Epithelial cell of prostate (primary cell): ENCODE measurements at places on chromosomes 2 and 18.

DNA sequence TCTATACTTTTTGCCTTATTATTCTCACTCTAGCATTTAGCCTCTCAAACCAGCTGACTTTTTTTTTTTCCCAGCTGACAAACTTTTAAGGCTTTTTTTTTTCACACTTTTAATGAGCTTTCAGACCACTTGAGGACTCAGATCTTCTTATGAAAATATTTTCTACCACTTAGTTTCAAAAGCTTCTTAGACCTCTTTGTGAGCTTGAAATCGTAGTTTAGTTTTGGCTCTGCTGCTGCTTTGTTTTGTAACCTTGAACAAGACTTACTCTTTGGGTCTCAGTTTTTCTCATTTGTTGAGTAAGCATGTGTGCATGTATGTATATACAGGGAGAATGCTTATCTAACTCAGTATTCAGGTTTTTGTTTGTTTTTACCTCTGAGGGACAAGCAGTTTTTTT, 3.5 kb downstream of the NBEAL1 start:
- no peak for DNase-seq

DNA sequence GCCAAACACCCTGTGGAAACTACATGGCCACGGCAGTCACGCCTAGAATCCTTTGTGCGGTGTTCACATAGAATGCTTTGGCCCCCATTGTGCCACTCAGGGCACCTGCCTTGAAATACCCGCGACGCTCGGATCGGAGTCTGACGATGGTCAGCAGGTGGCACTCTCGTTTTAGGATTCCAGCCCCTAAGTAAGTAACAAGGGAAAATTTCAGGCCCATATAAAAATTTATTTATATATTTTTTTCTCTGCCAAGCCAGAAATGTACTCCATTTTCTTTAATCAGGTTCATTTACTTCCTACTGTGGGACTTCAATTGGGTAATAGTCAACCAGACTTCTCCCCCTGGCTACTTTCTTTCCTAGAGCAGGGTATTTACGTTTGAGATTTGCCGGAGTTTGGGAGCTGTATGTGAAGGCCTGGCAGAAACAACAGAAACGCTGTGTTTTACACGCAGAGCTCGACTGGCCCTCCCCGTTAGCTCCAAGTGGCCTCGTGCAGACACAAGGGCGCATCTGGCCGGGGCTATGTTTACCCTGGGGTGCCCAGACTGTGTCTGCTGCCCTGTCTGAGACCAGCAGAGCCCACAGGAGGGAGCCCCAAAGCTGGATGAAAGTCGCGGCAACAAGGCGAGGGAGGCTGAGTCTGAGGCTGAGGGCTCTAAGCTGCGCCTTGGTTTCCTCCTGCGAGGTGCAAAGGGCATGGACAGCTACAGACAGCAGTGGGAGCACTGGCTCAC, 41.6 kb downstream of the LRRC30 start:
- DNase-seq: peak; percentile 29

DNA sequence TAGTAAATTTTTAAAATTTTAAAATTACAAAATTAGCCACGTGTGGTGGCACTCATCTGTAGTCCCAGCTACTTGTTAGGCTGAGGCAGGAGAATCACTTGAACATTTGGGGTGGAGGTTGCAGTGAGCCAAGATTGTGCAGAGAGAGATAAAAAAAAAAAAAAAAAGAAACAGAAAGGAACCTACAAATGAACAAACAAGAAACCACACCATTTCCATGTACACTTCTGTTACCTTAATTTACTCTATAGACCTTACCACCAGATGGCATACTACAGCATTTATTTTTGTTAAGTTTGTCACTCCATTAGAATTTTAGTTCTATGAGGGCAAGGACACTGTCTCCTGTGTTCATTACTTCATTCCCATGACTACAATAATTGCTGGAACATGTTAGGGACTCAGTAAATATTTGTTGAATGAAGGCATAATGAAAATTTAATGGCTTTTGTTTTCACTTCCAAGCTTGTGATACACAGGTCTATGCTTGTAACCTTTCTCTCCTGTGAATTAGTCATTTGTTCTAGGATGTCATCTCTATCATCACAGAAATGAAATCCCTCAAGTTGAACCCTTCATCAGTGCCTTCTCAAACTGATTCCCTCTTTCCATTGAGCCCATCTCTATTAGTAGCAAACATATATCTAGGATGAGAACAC, 76.0 kb downstream of the ARHGAP15 start:
- DNase-seq: peak; percentile 64

DNA sequence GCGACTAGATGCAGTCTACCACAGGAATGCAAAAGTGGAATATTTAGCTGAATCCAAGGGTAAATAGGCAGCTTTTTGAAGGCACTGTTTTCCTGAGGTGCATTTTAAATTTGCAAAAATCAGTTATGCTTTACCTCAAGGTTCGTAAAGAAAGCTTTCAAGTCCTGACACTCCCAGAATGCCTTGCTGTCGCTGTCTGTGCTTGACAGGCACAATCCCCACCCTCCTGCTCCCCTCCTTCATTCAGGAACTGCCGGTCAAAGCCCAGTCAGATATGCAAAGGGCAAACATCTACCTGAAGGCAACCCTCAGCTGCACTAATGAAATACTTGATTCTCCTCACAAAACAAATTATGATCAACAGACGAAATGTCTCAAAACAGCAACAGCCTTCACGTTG, 97.4 kb upstream of the DDX18 start:
- no peak for DNase-seq

- DNase-seq: no peak
These were observed 11.8 kb downstream of the RASGRP3 start for GRCh38 chr2:33488178-33488690.

- no peak for DNase-seq
These were observed 127.6 kb upstream of the NPAS2 start for GRCh38 chr2:100692381-100692780.

- peak; percentile 62 for DNase-seq
These were observed 32.6 kb upstream of the BCL11A start for GRCh38 chr2:60586081-60586480.

GRCh38 chr2:203786549-203787351, 80.3 kb downstream of the CD28 start:
- DNase-seq: no peak

GRCh38 chr2:219451661-219452360, 17.2 kb downstream of the SPEG start:
- DNase-seq: no peak

DNA sequence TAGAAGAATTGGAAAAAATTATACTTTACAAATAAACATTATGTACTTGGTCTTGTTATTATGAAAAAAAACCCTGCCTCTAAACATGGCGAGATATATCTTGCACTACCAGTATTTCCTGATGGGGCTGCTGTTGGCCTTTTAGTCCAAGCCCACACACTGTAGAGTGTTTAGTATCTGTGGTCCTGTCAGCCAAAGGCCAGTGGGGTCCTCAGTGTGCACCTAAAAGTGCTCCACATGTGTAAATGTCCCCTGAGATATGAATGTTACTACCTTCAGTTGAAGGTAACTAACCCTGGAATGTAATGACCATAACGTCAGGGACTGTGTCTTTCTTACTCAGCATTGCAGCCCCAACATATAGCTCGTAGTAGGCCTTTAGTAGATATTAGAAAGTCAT, 71.1 kb upstream of the HK2 start:
- no peak for DNase-seq

DNA sequence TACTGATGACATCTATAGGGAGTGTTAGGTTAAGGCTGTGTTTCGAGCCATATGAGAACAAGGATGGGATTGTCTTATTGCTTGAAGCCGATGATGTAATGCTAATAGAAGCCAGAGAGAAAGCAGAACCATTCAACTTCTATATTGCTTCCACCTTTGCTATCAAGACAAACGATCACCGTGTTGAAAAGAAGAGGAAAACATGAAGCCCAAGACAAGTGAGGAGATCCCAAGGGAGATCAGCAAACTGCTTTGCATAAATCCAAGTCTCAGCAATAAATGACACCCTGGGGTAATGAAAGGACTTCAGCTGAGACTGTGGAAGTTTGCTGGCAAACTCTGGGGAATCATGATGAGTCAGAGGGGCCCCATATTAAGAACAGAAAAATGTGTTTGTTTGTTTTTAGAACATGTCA, 206.2 kb downstream of the NCKAP5 start:
- peak; percentile 55 for DNase-seq

GRCh38 chr18:54806526-54806925, 21.8 kb upstream of the RAB27B start:
- no peak for DNase-seq

GRCh38 chr2:100013892-100014677, 128.3 kb downstream of the AFF3 start:
- DNase-seq: peak; percentile 16

DNA sequence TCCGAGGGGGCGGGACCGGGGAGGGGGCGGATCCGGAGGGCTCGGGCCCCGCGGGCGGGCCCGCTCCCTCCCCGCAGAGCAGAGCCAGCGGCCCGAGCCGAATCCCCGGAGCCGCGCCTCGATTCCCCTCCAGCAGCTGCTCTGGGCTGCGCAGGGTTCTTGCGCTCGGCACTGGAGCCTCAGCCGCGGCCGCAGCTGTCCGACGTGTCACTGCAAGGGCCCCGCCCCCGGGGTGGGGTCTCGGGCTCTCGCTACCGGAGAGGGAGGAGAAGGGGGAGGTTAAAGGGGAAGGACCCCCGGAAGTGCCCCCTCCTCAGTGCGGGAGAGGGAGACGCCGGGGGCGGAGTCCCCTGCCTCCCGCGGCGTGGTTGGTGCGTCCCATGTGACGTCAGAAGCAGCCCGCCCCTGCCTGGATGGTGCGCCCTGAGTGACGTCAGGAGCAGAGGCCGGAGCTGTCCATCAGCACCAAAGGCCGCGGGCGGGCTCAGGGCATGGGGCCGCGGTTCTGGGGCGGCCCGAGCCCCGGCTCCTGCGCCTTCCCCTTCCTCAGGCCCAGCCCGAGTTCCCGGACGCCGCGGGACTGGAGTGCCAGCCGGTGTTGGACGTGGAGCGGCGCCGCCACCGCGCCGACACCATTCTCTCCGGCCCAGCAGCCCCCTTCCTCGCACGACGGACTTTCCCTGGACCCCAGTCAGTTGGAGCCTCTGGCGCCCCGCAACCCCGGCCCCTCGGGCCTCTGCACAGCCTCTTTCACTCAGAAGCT, at the start of the genes CHPF and TMEM198:
Gene CHPF (minus strand): TSS at position 214 of the 763 bp plus-strand sequence. CDS start 271 bp downstream, outside the sequence.
Gene TMEM198 (plus strand): TSS at position 433 of the 763 bp plus-strand sequence. CDS start 700 bp downstream, outside the sequence.
- peak; percentile 90 for DNase-seq

DNA sequence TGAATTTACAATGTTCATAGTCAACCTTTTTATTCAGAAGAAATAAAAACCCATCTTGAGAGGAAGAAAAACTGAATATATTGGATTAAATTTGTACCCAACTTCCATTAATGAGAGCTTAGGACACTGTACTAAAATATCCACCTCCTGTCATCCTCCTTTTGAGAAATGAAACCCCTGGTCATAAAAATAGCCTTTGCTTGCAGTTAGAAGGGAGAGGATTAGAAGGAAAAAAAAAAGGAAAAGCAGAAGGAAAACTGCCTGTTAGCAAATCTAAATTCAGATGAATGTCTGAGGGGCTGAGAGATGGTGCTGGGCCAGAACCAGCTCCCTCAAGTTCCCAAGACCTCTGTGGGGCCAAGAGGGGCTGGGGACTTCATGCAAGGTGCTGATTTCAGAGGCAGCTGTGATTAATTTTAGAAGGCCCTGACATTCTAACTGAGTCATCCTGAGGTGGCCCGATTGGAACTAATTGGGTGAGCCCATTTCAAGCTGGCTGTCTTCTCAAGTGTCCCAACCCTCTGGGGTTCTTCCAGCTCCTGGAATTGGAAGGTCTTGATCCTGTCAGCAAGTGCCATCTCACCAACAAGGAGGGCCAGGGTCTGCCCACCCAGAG, 38.4 kb upstream of the BIN1 start:
- DNase-seq: no peak

DNA sequence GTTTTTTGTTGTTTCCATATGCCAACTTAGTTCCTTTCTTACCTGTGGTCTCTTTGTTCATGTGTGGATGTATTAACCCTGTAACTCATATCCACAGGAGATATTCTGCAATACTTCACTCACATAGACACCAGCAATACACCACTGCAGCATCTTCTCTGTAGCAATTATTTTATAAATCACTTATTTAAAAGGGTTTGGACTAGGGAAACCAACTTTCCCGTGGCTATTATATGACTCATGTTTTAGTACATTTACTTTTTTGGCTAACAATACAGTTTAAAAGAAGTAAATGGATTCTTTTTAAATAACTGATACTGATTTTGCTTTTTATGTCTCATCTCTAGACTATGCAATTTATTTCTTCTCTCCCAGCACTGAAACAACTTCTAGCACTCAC, 488.9 kb downstream of the MBD2 start:
- DNase-seq: no peak

DNA sequence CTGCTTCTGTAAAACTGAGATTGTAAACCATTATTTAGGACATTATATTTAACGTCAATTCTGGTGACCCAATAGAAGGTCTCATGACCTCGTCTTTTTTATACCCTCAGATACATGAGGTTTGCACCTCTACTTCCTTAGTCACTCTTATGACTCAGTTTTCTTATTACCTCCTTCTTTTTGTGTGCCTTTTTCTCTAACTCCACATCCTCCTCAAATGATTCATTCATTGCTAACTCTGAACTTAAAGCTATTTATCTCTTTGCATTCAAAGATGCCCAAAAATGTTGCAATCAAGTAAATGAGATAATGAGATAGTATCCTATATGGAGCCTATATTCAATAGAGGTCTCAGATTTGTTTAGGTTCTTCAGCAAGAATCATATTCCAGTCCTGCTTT, 121.0 kb upstream of the KYNU start:
- DNase-seq: peak; percentile 33

- no peak for DNase-seq
These were observed 135.5 kb upstream of the CXCR4 start for GRCh38 chr2:136253288-136254004.

DNA sequence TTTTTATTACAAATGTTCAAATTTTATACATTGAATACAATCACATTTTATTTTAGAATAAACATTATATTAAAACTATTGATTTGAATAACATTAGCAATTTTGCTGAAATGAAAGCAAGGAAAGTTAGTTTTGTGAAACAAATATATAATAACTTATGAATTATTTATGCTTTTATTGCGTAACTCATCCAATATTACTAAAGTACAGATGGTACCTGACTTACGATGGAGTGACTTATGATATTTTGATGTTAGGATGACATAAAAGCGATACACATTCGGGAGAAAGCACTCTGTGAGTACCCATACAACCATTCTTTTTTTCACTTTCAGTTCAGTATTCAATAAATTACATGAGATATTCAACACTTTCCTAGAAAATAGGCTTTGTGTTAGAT, 26.5 kb downstream of the GPR39 start:
- DNase-seq: no peak

- no peak for DNase-seq
These were observed 4.7 kb downstream of the ACP1 start for GRCh38 chr2:269356-270030.

GRCh38 chr2:65630643-65631042, 198.2 kb upstream of the SPRED2 start:
- DNase-seq: no peak

DNA sequence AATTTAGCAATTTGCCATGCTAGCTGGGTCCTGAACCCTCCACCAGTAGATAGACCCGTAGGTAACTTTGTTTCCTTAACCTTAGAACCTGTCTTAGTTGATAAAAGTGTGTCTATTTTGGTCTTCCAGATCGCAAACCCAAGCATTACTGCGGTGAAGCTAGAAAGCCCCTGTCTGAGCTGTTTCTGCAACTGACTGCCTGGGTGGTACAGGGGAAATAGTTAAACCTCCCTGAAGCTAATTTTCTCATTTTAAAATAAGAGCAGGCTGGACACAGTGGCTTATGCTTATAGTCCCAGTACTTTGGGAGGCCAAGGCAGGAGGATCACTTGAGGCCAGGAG, 101.7 kb upstream of the MSH2 start:
- DNase-seq: no peak

GRCh38 chr2:120703330-120703994, 32.2 kb upstream of the GLI2 start:
- no peak for DNase-seq
